Naive thymus-derived CD8-positive, alpha-beta T cell (primary cell): ENCODE measurements at places on chromosomes 1 and 21. TPM values are rescaled to one million over a fixed set of nuclear protein-coding genes. Genes with fewer than 3 reads are reported as not detected.

B3GALT2 gene
- total RNA-seq, result 0.93 TPM

UROD gene
- total RNA-seq, result 78.8 TPM

CAPN2 gene
- total RNA-seq, result 70.0 TPM

GJA4 gene
- not detected for total RNA-seq

DMRTA2 gene
- not detected for total RNA-seq

- no peak for DNase-seq
Measured at GRCh38 chr1:201307760-201308499, 24.6 kb downstream of the PKP1 start.

DNA sequence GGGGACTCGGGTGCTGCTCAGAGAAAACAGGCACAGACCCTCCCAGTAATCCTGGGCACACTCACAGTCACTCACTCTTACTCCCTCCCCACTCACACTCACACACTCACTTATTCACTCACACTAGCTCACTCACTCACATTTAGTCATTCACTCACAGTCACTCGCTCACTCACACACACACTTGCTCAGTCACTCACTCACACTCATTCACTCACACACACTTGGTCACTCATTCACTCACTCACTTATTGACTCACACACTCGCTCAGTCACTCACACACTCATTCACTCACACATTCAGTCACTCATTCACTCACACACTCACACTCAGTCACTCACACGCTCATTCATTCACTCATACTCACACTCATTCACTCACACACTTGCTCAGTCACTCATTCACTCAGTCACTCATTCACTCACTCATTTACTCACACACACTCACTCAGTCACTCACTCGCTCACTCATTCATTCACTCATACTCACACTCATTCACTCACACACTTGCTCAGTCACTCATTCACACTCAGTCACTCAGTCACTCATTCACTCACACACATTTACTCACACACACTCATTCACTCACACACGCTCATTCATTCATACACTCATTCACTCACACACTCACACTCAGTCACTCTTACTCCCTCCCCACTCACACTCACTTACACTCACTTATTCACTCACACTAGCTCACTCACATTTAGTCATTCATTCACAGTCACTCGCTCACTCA is 164.2 kb upstream of the C1orf174 start:
- DNase-seq, result no peak

DNA sequence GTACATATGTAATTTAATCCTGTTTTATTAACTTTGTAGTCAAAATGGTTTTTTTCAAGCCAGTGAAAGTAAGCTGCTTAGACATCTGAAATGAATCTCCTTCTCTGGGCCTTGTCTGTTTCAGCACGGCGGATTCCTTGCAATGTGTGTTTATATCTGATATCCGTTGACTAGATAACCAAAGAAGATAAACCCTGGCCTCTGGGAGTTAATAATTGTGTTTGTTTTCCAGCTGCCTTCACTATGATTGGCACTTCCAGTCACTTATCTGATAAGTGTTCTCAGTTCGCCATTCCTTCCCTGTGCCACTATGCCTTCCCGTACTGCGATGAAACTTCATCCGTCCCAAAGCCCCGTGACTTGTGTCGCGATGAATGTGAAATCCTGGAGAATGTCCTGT is 63.5 kb upstream of the UBE2U start:
- DNase-seq, result no peak

DNA sequence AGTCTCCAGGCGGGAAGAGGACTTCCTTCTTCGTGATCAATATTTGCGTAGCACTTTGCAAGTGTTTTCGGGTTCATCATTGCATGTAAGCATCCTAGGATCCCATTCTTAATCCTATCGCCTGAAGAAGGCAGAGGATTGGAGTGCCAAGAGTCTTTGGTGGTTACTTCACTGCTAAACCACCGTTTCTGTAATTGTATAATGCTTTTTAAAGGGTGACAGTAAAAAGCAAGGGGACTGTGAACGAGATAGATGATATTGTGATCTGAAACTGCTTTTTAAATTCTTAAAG is 345 bp upstream of the ALDH9A1 start:
- no peak for DNase-seq

DNA sequence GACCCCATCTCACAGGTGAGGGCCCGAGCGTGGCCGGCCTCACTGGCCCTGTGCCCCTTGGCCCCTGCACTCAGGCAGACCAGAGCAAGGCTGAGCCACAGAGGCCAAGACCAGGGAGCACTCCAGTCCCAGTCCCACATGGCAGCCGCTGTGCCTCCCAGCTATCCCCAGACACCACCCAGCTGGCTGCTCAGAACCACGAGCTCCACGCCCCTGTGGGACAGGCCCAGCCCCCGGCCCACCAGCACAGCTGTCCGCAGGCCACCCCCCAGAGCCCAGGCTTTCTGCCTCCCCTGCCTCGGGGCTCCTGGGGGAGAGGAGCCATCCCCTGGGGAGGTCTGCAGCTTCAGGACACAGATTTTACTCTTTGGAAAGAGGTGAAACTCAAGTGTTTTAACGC is 9.1 kb upstream of the C1QTNF12 start:
- DNase-seq, result no peak

GRCh38 chr1:232810856-232811255 is 5.6 kb downstream of the MAP10 start:
- DNase-seq, result no peak

GRCh38 chr1:204272505-204272904 is 58.7 kb upstream of the GOLT1A start:
- DNase-seq, result no peak
